ENCODE measurements at places on chromosomes 7 and 10.

DNA sequence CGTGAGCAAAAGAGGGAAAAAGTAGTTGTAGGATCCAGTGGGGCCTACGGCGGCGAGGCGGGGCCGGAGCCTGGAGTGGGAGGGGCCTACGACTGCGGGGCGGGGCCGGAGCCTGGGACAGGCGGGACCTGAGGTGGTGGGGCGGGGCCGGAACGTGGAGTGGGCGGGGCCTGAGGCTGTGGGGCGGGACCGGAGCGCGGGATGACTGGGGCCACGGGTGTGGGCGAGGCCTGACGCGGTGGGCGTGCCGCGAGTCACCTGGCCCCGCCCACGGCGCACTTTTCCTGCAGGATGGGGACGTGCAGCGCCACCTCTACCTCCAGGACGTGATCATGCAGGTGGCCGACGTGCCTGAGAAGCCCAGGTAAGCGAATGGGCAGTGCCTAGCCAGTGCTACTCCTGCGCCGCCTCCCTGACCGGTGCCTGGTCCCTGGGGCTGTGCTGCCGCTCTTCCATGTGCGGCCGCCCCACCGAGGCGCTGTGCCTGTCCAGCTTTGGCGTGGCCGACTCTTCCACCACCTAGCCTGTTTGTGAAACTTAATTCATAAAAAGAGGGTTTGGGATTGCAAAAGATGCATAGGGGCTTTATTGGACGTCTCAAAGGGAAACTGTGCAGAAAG is 496 bp downstream of the ZNF511 start:
- DNase-seq: peak; percentile 91

DNA sequence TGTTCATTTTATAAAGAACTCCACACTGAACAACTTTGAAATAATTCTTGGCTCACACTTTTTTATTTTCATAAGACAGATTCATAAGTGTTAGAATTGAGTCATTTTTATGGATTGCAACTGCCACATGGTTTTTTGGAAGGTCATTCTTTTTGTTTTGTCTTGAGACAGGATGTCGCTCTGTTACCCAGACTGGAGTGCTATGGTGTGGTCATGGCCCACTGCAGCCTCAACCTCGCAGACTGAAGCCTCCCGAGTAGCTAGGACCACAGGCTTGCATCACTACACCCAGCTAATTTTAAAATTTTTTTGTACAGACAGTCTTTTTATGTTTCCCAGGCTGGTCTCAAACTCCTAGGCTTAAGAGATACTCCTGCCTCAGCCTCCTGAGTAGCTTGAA is 20.3 kb downstream of the BMS1 start:
- DNase-seq: no peak

GRCh38 chr10:79052291-79053080 is 16.3 kb upstream of the ZMIZ1 start:
- no peak for DNase-seq

GRCh38 chr10:50390302-50390701 is 139.0 kb upstream of the ASAH2 start:
- DNase-seq: no peak
